NCI-H2081 (cell line): ENCODE measurements at places on chromosomes 16 and 17.

DNA sequence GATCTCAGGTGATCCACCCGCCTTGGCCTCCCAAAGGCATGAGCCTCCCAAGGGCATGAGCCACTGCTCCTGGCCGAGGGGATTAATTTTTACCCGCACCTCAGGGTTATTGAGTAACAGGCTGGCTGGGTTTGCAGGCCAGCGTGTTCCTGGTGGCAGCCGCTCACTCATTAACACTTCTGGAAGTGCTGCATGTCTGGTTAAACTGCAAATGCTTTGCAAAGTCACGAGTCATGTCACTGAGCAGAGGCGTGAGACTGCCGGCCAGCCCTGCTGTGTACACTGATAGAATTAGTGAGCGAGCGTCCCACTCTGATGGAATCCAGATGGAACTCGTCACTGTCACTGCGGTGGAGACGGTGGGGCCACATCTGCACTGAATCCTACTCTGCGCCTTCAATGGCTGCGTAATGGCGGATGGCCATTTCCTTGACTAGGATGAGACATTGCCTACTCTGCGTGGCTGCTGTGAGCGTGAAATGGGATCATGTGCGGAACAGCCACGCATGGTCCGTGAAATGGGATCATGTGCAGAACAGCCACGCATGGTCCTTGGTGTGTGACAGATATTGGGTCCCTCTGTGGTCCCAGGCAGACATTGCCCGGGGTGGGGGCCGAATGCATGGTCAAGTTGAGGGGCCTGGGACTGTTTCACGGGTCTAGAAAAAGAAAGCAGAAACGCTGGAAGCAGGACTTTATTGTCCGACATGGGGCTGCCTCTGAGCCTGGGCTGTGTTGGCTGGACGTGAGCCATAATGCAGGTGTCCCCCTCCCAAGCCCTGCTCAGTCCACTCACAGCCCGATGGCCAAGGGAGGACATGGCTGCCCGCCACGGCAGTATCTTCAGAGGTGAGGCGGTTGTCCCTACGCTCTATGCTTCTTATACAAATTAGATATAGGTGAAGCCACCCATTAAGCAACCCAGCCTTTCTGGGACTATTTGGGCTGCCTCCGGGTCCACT, 740 bp upstream of the SLC5A10 start:
- no peak for DNase-seq

DNA sequence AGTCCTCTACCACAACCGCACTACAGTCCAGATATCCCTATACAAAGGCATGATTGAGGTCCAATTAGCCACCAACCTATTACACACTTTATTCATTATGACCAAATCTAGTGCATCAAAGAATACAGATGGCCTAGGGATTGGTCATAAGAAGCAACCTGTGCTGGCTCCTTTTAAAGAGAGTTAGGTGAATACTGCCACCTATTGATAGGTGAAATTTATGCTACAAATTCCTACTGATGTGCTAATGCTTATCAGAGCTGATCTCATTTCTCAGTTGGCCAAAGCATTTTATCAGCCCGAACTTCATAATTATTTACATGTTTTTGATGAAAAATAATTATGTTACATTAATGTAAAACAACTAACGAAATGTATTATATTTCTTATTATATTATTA, 166.3 kb downstream of the ANKFN1 start:
- DNase-seq = peak; percentile 35

DNA sequence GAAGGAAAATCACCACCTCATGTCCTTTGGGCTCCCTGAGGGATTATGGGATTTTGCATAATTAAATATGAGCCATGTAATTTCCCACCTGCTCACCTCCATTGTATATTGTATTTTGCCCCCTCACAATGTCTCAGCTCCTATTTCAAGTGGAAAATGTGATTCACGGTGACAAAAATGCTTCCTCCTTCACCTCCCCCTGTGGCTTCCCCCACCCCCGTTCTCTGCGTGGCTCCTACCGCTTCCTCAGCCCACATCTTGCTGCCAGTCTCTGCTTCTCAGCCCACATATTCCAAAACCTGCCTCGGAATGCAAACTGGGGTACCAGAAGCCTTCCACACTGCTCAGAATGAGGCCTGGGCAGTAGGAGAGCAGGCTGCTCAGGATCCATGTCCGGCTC, 394.5 kb upstream of the C16orf82 start:
- no peak for DNase-seq

DNA sequence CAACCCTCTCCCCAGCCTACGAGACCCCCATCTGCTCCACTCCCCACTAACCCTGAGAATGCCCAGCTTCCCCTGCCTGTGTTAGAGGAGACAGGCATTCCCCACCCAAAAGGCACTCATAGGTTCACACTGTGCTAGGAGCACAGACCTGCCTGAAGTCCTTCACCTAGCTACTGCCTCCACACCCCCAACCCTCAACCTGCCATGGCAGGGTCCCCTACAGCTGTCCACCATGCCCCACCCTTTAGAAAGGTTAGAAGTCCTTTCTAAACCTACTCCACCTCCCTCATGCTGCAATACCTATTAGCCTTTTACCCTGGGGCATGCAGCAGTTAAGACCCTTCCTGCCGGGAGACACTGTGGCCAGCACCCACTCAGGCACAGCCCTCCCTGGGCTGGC, 9.1 kb downstream of the SRCIN1 start:
- DNase-seq = no peak

- no peak for DNase-seq
Observed at GRCh38 chr17:82664701-82665182, 16.5 kb upstream of the WDR45B start.

- peak; percentile 47 for DNase-seq
Observed at GRCh38 chr16:57694725-57695679, at the start of gene DRC7. Gene DRC7, plus strand, starts transcription at chr16:57694806. Its CDS starts 3,144 bp downstream, at chr16:57697950.
